ENCODE measurements at places on chromosomes 2 and 18.

DNA sequence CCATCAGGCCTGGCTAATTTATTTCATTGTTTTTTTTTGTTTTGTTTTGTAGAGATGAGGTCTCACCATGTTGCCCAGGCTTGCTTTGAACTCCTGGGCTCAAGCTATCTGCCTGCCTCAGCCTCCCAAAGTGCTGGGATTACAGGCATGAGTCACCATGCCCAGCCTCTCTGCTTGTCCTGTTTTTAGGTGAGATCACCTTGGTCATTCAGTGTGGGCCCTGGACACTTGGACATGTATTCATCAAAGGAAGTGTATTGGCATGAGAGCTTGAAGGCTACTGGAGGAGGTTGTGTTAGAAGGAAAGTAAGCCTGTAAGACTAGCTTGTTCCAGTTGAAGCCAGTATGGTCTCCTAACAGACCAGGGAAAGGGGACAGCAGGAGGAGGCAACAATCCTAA is 229.2 kb upstream of the RGPD4 start:
- DNase-seq = no peak

DNA sequence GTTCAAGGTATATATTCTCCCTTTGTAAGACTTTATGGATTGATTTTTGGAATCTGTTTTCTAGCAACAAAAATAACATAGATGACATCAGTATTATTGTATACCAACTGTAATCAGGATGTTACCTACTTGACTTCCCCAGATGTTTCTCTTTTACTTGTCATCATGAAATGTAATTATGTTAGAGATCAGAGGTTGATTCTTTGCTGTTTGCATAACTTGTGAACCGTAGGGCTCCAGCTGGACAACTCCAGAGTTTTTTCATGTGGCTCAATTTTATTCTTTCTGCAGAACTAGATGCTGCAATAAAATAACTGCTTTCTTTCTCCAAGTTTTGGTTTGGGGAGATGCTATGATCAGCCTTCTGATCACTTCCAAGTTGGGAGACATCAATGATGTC is 58.1 kb downstream of the SPOPL start:
- DNase-seq = no peak

DNA sequence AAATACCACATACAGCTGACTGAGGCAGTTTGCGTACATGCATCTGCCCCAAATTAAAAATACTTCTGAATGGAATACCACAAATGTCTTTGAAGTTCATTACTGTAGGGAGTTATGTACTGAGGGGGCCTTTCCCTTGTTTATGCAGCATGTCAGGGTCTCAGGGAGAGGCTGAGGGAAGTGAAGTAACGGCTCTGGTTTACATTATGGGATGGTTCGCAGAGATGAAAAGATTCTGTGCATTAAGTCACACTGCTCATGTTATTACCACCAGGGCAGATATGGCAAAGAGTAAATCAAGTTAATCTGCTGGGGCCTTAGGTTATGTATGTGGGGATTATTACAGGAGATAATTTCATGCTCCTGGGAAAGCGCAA is 385.9 kb upstream of the RND3 start:
- no peak for DNase-seq

DNA sequence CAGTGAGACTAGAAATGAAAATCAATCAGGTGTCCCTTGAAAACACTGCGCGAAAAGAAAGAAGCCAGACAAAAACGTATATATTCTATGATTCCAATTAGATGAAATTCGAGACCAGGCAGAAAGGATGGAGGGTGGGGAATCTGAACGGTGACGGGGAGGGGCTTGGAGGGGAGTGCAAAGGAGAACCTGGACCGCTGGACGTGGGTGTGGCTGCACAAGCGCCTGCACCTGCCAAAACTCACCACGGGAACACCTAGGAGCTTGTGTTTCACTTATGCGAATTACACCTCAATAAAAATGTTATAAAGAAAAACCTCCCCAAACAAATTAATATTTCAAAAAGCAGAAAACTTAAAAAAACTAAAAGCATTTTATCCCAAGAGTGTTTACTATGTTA is 21.9 kb downstream of the THAP4 start:
- DNase-seq = no peak

DNA sequence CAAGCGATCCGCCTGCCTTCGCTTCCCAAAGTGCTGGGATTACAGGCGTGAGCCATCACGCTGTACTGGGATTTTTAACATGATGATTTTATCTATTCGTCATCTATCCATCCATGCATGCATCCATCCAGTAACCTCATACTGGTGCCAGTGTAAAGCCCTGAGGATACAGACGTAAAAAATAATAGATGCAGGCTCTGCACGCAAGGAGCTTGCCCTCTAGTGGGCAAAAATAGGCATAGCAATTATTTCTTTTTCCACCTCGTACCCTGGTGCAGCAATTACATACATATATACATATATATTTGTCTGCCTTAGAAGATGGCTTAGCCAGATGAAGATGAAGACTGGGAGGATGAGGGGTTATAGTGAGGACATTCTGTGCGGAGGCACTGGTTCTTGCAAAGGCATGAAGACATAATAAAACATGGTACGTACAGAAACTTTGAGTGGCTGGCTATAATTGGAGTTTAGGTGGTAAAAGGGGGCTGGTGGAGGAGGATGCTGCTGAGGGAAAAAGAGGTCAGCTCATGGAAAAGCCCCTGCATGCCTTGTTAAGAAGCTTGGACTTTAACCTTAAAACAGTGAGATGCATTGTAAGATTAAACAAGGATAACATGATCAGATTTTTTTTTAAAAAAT is 19.6 kb upstream of the RPIA start:
- DNase-seq = peak; percentile 15

- DNase-seq = no peak
These were observed 18.7 kb upstream of the MAPRE2 start for GRCh38 chr18:35022426-35023001.

- DNase-seq = no peak
These were observed 109.9 kb upstream of the MAP4K3 start for GRCh38 chr2:39546937-39547336.

GRCh38 chr2:206031162-206031784 is 54.7 kb downstream of the INO80D start:
- DNase-seq = no peak

- DNase-seq = no peak
These were observed 82.1 kb downstream of the ZFP36L2 start for GRCh38 chr2:43144263-43144662.

- no peak for DNase-seq
These were observed 87.8 kb upstream of the RAB6C start for GRCh38 chr2:129891341-129892320.

GRCh38 chr2:216554286-216554685 is 55.6 kb downstream of the RPL37A start:
- no peak for DNase-seq

DNA sequence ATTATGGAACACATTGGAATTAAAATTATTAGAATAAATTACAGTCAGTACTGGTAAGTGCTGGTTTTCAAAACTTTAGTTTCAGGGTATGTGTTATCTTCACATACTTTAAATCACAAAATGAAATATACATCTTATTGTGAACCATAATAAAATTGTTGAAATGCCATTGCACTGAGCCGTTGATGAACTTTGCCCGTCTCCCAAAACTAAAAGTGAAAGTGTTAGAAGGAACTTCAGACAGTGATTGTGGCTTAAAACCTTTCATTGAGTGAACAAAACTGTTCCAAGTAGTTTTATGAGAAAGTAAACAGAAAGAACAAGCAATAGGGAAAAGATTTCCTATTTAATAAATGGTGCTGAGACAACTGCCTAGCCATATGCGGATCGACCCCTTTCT is 811.6 kb downstream of the PLCL1 start:
- DNase-seq = no peak

GRCh38 chr2:136361521-136361920 is 243.6 kb upstream of the CXCR4 start:
- DNase-seq = peak; percentile 92

GRCh38 chr2:241844066-241844728 is 14.5 kb downstream of the PDCD1 start:
- DNase-seq = no peak

DNA sequence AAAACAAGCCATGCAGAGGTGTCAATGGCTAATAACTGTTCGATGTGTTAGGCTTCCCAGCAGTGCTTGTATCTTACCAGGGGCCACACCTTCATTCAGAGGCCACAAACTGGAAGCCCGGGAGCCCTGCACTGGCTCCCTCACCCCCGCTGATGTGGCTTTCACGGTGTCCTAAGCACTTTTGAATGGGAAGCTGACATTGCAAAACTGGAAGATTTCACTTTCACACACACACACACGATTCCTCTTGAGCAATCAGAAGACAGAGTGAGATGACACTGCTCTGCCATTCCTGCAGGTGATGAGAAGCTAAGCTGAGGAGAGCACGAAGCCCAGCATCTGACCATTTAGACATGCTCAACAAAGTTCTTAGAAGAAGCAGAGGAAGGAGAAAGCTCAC is 8.6 kb upstream of the ZNF407 start:
- no peak for DNase-seq

DNA sequence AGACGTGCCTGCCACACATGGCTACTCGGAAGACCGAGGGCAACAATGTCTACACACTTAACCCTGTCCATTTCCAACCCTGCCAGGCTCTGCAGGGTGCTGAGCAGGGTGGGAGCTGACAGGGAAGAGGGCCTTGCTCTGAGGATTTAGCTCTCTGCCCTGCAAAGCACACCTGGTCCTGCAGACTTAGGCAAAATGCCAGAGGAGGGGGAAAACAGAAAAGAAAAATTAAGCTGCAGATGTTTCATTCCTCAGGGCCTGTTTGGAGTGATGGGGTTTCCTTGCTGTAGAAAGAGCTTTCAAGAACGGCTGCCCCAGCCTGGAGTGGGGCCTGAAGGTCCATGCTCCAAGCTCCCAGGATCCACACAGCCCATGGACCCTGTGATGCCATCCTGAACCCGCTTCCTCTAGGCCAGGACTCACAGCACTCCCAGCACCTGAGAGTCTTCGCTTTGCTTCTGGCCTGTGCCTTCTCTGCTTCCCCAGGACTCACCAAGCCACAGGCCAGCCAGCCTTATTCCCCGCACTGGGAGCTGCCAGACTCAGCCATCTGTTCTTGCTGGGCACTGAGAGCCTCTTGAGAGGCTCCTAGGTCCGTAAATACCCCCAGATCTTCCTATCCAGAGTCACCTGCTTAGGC is 9.1 kb upstream of the TEX51 start:
- no peak for DNase-seq

- peak; percentile 53 for DNase-seq
These were observed 65.4 kb upstream of the DNAJC10 start for GRCh38 chr2:182650704-182651103.

DNA sequence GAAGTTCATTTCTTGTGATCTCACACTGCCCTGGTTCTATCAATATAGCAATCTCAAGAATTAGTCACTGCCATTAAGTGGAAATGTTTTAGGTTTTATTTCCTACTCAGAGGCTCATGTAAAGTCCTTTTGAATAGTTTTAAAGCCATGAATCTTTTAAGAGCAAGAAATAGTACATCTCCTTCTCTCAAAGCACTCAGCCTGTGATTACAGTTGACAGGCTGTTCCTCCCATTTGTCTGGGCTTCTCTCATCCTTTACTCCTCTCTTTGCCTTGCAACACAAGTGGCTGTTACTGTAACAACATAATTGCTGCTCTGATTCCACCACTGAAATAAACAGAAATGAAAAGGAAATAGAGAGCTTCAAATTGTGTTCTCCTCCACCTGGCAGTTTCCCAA is 18.4 kb downstream of the GRP start:
- DNase-seq = peak; percentile 33

GRCh38 chr2:240344904-240345303 is 90.6 kb upstream of the GPC1 start:
- DNase-seq = no peak

- peak; percentile 32 for DNase-seq
These were observed 16.5 kb upstream of the KLHL23 start for GRCh38 chr2:169716938-169717690.

DNA sequence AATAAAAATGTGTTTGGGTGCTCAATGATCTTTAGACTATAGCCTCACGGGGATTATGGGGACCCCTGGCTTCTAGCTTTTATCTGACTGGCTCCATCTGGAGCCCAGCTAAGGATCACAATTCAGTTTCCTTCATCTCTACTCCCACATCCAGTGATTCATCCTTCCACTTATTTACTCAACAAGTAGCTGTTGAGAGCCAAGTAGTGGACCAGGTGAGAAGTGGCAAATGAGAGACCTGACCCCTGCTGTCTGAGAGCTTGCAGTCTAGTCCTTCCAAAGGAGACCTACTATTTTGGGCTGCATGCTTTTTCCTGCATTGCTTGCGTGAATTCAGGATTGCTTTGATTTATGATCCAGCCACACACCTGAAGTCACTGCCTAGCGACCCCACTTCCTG is 10.7 kb upstream of the DSG3 start:
- DNase-seq = no peak

DNA sequence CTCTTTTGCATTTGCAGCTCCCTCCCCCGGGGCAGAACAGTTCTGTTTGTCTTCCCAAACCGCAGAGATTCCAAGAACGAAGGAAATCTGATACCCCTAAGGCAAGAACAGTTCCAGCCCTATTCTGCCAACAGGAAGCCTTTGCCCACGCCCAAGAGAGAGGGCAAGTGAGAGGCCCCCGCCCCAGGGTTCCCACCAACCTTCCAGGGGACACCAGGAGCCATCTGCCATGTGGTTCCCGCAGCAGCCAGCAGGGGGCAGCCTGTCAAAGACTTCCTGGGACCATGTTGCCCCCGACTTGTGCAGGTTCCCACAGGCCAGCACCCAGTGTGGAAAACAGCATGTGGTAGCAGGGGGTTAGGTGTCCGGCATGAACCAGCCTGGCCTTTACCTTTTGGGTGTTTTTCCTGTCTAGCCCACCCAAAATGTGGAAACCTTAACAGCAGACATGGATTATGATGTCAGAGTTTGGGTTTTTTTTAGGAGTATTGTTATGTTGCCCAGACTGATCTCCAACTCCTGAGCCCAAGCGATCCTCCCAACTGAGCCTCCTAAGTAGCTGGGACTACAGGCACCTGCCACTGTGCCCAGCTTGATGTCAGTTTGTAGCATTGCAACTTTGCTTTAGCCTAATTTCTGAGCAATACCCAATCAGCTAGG is 21.7 kb upstream of the EFHD1 start:
- no peak for DNase-seq

DNA sequence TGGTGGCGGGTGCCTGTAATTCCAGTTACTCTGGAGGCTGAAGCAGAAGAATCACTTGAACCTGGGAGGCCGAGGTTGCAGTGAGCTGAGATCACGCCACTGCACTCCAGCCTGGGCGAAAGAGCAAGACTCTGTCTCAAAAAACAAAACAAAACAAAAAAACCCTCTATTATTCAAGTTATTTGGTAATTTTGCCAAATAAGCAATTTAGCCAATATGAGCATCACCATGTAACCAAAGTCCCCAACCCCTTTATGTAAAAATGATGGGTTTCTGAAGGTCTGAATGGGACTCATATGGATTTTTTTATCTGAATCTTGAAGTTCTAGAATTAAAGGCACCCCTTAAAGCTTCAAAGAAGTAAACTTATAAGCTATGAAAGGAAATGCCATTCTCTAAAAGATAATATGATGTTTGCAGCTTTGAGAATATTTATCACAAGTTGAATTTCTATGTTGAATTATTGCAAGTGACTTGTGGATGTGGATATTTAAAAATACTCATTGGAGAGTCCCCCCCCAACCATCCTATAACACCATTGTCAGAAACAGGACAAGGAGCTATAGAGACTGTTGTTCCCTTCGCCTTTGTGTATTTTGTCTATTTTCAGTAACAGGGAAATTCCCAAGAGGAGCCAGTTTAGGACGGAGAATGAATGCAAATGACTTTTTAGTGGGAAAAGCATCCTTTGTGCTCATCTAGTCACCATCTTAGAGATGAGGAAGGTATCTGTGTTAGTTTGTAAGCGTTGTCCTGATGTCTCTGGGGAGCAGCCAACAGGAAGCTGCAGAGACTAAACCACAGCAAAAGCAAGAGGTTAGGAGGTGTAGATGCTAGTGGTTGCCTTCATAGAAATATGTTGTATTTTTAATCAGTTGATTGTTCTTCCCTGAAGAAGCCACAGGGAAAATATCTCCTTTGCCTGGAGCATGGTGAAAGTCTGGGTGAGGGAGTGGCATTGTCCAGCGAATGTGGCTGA is 68.3 kb downstream of the TET3 start:
- no peak for DNase-seq
